Effector memory CD4-positive, alpha-beta T cell (primary cell): ENCODE measurements at places on chromosomes 6 and 20.

- no peak for DNase-seq
These were observed 90.1 kb upstream of the SUPT3H start for GRCh38 chr6:45467853-45468252.

GRCh38 chr6:149182262-149182661, 135.2 kb upstream of the TAB2 start:
- no peak for DNase-seq

DNA sequence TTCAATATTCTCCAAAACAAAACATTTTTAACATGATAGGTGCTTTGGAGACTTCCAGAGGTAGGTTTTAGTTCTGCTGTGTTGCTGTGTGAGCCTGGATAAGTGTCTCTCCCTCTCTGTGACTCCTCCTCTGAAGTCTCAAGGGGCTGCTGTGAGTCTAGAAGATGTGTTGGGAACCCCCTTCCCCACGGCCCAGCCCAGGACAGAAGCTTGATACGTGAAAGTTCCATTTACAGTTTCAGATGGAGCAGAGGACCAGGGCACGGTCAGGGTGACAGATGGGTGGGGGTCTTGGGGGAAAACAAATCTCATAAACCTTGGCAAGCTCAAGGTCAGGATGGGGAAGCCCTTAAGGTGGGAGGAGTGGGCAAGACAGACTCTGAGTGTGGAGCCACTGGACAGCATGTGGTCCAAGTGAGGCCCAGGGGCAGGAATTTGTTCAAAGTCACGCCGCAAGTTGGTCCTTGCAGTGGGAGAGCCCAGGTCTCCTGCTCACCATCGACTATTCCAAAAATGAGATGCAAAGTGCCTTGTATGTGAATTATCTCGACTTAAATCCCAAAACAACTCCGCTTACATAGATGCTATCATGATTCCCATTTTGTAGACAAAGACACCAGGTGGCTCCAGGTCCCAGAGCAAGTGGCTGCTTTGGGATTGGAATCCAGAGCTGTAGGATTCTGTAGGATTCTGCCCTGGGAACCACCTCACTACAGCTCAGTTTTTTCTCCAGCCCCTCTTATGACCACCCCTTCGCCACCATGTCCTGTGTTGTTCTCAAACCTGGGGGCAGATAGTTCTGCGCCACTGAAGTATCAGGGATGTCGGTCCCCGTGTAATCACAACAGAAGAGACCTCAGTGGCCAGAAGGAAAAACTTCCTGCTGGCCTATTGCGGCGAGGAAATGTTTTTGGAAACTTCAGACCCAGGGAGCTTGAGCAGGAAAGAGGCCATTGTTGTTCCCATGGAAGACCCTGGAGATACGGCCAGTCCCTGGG, 1.9 kb downstream of the TGM2 start:
- DNase-seq: no peak

DNA sequence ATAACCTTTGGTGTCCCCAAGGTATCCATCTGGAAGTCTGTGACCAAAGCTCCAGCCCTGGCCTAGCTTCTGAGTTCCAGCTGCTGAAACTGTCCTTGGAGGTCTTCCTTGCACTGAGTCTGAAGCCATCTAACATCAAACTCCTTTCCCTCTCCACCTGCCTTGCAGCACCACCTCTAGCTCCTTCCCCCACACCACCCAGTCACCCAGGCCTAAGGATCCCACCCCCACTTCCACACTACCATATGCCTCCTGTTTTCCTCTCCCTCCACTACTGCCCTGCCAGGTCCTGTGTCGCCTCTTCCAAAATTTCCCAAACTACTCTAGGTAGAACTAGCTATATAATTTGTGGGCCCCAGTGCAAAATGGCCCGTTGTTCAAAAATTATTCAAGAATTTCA, 10.8 kb upstream of the MATN4 start:
- no peak for DNase-seq

DNA sequence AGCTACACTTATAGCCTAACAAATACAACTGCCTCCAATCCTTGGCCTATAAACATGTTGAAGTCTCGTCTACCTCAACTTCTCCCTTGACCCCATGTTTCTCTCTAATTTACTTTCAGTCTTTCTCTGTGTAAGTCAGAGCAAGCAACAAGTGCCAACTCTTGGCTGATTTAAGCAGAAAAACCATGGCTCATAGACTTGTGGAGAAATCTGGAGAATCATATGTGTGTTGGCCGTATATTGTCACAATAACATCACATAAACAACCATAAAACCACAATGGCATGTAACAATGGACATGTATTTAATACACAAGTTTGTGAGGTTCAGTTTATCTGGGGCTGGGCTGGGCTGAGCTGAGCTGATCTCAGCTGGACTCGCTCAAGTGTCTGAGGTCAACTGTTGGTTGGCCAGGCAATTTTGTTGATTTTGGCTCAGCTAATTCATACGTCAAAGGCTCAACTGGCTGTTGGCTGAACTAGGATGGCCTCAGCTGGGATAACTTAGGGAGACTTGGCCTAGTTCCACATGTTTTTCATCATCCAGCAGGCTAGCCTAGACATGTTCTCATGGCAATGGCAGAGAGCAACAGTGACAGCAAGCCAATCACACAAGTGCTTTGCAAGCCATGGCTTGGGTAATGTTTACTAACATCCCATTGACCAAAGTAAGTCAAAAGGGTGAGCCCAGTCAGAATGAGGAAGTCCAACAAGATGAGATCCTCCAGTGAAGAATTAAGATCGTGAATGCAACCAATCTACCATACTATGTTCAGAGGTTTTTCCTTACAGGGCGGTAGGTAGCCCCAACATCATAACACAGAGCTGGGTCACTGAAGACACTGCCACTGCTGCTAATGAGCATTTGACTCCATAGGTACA, 12.9 kb upstream of the TBC1D22B start:
- DNase-seq: no peak

- DNase-seq: no peak
These were observed 135.7 kb downstream of the BCAS1 start for GRCh38 chr20:53934421-53935343.

DNA sequence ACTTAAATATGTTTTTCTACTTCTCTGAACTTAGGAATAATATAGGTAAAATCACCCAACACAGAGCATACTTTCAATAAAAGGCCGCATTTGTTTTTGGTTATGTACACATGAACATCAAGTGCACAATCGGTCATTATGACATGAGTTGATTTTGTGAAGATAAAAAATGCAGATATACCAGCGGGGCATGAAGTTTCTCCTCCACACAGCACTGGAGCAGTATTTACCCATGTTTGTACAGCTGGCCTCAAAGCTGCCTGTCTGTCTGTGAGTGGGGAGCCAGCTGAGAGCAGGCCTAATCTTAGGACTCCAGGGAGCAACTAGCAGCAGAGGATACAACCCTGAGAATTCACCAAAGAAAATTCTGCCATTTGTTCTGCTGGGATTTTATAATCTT, 206.5 kb downstream of the TPBG start:
- DNase-seq: no peak

DNA sequence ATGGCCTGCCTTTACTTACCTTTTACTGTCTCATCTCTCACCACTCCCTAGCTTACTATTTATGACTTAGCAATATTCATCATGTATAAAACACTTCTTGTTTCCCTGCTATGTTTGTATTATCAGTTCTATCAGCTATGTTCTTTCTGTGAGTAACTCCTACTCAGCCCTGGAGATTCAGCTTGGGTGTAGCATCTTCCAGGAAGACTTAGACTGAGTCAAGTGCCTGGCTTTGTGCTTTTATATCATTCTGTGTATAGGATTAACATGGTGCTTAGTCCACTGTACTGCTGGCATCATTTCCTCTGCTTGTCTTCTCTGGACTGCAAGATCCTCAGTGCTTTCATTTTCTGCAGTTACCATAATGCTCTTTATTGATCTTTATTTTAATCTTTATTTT, 257.8 kb downstream of the BTBD3 start:
- DNase-seq: no peak

GRCh38 chr6:45480752-45481415, 103.2 kb upstream of the SUPT3H start:
- DNase-seq: no peak

- DNase-seq: no peak
These were observed 388.8 kb downstream of the CDC5L start for GRCh38 chr6:44776344-44776743.

DNA sequence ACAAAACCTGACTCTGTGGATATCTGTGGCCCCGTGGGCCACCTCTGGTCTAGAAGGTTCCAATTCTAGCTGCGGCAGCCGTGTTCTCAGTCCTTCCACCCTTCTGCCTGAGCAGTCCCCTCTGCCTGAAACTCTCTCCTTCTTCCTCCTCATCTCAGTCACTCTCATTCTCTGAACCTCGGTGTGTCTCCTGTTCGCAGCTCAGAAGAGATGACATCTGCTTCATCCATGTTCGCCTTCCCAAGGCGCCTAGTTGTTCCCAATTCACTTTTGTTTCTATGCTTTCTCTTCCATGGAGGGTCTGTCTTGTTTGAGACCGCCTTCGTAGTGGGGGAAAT, 95.5 kb downstream of the CEBPB start:
- DNase-seq: no peak

DNA sequence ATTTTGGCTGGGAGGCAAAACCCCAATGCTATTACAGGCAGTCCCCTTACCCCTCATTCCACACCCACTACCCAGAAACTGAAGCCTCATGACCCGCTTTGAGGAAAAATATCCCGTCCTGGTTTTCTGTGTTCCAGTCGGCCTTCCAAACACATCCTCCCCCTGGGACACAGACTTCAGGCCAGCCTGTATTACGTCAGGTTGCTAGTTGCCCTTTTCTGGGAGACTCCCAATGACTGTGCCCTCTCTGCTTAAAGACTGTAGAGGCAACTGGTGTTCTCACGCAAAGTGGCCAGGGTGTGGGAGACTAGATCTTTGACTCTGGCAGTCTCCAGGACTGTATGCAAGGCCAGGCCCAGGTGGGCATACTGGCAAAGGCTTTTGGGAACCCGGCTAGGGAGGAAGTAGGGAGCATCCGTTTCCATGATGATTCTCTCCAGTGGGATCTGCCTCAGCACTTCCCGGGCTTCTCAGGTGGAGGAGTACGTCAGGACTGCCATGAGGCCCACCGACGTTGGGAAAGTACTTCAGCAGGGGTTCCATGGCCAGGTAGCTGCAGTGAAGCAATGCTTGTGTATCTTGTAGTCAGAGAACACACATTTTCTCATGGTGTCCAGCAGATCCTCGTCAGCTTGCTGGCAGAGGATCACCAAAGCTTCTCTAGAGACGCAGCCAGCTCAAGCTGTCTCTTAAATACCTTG, 34.9 kb downstream of the DYNLT1 start:
- no peak for DNase-seq

DNA sequence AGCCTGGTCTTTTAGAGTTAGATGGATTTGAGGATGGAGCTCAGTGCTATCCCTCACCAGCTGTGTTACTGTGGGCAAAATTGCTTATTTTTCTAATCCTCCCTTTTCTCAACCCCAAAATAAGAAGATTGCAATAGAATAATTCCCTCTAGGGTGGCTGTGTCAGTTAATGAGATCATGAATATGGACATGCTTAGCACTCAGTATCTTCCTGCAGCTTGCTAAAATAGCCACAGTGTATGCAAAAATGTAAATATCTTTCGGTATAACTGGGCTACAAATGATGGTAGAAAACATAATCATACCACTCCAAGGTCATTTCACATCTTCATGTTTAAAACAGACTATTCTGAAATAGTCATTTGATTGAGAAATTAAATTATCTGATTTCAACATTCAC, 35.7 kb downstream of the ZNF334 start:
- no peak for DNase-seq

GRCh38 chr20:63625771-63626423, 1.0 kb downstream of the GMEB2 start:
- no peak for DNase-seq

GRCh38 chr20:9177278-9177677, 108.4 kb downstream of the PLCB4 start:
- no peak for DNase-seq

DNA sequence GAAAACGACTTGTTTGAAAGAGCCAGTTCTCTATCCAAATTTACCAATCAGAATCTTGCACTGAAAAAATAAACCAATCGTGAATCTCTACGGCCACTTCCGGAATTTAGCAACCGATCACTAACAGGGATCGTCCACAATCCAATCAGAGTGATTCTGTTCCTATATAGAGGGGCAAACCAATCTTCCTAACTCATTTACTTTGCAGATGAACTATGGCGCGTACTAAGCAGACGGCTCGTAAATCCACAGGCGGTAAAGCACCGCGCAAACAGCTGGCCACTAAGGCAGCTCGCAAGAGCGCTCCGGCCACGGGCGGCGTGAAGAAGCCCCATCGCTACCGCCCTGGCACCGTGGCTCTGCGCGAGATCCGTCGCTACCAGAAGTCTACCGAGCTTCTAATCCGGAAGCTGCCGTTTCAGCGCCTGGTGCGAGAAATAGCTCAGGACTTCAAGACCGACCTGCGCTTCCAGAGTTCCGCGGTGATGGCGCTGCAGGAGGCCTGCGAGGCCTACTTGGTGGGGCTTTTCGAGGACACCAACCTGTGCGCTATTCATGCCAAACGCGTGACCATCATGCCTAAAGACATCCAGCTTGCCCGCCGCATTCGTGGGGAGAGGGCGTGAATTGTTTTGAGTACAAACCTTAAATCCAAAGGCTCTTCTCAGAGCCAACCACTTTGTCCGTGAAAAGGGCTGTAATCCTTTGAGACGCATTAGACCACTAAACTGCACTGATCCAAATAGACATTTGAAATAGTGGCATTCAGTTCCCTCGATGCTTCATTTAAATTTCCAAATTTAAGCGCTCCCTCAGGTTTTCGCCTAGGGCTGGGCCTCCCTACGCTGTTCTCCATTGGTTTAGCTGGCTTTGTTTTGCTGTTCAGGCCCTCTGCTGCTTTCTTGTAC, 138.0 kb downstream of the HFE start:
- no peak for DNase-seq

- no peak for DNase-seq
These were observed 2.6 kb upstream of the VGLL2 start for GRCh38 chr6:117262799-117263198.

DNA sequence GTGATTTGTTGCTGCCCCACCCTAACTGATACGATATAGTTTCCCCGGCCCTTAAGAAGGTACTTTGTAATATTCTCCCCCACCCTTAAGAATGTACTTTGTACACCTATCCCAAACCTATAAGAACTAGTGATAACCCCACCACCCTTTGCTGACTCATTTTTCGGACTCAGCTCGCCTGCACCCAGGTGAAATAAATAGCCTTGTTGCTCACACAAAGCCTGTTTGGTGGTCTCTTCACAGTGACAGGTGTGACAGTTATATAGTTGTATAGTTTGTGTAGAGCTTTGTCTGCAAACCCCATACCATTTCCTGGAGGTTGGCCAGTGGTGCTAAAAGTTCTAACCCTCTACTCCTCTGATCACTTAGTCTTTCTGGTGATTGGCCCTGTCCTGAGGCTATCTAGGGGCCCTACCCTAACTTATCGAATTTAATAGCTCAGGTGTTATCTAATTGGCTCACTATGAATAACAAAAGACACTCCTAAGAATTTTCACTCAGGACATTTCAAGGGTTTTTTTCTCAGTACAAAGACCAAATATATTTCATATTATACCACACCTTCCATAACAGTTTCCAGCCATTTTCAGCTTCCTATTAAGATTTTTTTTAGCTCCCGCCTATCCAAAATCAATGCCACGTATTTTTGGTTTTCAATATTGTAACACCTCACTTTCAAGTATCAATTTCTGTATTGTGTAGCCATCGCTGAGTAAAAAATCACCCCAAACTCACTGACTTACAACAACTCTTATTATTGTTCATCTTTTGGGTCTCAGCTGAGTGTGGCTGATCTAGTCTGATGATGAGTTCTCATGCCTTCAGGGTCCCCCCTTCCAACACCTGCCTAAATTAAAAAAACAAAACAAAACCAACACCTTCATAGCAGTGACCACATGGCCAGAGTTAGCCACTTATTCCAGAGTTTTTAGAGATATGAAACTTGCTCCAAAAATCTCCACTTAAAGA, 9.8 kb upstream of the BTN1A1 start:
- DNase-seq: no peak
